Activated CD4-positive, alpha-beta T cell treated with anti-CD3 and anti-CD28 coated beads, Interleukin-2, Interleukin-6, amounts not matched to agents 100 ng/mL and 50 ng/mL, durations not matched to agents 16 hours and 8 hours (primary cell): ENCODE measurements at places on chromosomes 1 and 21.

DNA sequence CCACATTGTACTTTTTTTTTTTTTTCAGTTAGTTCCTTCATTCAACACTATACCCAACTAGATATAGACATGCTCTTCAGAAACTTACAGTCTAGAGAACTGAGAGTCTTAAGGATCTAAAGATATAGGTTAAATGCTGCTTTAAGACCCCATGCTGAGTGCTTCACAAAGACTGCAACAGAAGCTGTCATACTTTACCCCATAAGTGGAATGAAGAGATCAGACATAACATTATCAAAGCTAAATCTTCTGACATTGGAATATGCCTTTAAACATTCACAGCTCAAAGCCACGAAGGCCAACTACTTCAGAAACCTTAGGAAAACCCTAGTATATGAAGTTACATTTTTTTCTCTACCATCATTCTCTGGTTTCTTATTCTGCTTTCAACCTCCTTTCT, 666.4 kb downstream of the KCNT2 start:
- no peak for DNase-seq

- DNase-seq, result no peak
These were observed 12.2 kb upstream of the RIPK4 start for GRCh38 chr21:41778930-41779600.

DNA sequence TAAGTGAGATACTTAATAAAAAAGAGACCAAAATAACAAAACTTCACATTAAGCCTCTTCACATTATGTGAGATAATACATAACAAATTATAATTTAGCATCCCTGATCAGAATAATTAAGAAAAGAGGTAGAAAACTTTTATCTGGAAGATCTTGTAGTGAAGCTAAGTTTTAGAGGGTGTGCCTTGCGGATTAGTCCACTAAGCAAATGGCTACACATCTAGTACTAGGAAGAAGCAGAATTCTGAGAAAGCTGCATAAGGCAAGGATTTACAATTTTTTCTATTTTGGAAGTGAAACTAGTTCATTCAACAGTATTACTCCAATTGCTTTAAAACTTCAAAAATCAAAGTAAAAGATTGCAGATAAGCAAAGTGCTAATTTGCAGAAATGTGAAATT, 3.5 kb downstream of the YOD1 start:
- no peak for DNase-seq

GRCh38 chr1:32372149-32372756, 9.9 kb downstream of the TSSK3 start:
- peak; percentile 68 for DNase-seq

GRCh38 chr1:150973836-150974579, 627 bp downstream of the CERS2 start:
- peak; percentile 59 for DNase-seq

GRCh38 chr1:30425046-30425445, 298.3 kb downstream of the MATN1 start:
- no peak for DNase-seq

DNA sequence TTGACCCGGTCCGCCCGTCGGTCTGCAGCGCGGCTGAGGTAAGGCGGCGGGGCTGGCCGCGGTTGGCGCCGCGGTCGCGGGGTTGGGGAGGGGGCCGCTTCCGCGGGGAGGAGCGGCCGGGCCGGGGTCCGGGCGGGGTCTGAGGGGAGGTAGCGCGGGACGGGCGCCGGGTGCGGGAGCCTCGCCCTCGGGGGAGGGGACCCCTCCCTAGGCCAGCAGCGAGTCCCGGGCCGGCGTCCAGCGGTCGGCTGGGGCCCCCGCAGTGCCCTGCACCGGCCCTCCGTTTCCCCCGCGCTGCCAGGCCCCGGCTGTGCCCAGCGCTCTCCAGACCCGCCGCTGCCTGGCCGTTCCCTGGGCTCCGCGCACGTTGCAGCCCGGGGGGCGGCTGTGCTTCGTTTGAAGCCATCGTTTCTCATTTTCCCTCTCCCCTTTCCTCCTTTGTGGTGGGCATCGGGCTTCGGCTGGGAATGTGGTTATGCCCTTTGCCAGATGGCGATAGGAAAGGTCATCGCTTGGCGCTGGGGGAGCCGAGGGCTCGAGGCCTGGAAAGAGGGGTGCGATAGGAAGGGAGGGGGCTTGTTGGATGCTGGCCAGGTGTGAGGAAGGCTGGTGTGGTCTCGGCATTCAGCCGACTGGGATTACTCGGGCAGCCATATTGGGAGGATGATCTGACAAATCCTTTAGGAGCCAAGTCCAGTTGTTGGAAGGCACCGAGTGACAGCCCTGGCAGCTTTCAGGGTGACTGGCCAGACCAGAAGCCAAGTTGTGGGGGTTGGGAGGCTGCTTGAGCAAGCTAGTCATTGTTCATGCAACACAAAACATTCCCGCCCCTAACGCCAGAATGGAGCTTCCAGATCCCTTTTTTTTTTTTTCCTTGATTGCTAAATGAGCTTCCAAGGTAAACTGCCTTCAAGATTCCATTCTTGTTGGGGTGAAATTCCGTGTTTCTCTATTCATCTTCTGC, 753 bp downstream of the KIF1B start:
- DNase-seq, result peak; percentile 51

DNA sequence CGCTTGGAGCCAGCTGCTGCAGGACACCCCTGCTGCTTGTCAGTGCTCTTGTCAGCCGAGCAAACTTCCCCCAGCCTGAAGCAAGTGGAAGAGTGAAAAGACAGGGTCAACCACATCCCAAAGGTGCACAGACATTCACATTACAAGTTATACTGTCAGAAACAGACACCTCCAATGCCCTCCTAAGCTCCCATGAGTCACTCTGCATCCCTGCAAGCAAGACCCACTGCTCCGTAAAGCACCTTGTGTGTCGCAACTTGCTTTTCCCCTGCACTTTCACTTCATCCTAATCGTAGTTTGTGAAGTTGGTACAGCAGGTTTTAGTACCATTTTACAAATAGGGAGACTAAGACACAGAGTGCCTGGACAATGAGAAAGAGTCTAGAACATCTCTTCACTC, 51.1 kb downstream of the KCNH1 start:
- DNase-seq, result no peak

DNA sequence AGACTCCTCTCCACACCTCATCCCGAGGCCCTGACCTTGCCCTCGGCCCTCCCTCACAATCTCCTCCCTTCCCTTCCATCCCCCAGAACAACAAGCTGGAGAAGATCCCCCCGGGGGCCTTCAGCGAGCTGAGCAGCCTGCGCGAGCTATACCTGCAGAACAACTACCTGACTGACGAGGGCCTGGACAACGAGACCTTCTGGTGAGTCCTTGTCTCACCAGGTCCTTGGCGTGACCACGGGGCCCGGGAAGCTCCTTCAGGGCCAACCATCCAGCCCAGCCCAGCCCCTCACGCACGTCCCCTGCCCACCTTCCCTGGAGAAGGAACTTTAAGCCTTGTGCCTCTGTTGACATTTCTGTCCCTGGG, 15.6 kb downstream of the PODN start:
- no peak for DNase-seq

GRCh38 chr21:26751305-26751704, 93.9 kb downstream of the ADAMTS1 start:
- DNase-seq, result no peak

- no peak for DNase-seq
These were observed 195.7 kb downstream of the MIS18A start for GRCh38 chr21:32083197-32083596.
